ENCODE measurements at places on chromosomes 2 and 18.
A peak's percentile ranks its signal among the peaks of the same experiment; 100 is the strongest.

GRCh38 chr2:158835431-158835830, 40.3 kb downstream of the DAPL1 start:
- no peak for DNase-seq

GRCh38 chr2:25558262-25558661, 115.1 kb downstream of the DTNB start:
- no peak for DNase-seq

DNA sequence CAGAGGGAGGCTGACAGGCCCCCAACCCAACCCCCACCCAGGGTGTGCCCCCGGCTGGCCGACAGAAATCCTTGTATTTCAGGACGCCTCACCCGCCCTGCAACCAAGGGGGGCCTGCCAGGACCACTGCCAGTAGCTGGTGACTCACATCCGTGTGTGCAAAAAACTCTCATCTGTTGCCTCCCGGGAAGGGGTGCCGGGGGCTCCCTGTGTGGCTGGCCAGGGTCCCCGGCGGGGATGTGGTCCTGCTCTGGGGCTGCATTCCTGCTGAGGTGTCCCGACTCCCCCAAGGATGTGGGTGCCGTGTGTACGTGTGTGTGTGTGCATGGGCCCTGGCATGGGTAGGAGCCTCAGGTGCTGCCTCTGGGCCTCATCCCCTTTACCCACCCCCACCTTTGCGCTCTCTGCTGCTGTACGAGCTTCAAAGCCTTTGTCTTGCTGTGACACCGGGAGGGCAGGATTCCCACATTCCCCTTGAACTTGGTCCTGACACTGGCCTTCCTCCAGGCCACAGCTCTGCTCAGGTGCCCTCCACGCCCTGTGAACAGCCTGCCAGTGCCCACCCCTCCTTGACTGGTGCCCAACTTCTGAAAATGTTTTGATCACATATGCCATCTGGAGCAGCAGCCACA, 226.3 kb upstream of the HDAC4 start:
- DNase-seq = no peak

DNA sequence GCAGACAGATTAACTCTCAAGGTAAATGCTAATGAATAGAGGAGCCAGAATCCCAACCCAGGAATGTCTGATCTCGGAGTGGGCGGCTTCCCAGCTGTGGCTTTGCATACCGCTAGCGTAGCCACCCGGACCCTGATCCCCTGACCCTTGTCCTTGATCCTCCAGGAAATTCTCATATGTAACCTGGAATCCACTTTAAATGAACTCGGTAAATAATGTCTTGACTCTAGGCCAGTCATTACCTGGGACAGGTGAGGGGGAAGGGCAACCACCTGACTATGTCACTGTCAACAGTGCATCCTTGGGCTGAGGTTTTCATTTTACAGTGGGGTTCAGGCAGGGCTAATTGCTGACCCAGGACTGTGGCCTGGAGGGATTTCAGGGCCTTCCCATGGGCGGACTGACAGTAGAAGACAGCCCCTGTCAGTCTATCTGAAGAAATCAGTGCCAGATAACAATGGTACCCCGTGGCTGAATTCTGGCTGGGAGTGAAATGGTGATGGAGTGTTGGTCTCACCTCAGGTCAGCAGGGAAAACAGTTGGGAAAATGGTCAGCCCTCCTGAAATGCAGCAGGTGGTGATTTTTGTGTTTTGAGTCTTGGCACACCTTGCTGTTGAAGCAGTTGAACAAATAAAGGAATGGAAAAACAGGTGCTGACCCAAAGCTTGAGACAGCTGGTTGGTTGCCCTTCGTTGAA, 9.6 kb downstream of the ACKR3 start:
- DNase-seq = no peak

DNA sequence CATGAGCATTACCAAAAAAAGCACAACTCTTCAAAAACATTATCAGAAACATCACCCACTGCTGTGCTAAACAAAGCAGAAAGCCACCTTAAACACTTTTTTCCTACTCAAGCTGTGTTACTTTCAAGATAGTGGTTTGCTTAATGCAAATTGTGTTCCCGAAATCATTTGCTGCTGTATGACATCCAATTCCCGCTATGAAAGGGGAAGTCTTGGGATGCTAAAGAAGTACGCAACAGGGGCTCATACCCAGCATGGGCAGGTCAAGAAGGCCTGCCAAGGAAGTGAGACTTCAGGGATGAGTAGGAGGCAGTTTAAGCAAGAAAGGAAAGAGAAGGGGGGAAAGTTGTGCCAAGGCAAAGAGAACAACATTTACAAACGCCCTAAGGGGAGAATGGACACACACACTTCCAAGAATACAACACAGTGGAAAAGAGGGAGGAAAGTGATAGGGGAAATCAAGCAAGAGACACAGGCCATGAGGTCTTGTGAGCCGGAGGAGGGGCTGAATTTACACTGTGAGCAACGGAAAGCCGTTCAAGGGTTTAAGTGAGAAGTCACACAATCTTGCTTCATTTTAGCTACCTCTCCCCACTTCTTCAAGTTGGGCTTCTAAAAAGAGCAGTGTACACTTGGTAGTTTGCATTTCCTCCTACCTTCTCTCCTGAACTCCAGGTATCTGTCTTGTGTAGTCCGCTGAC, 4.0 kb downstream of the PTPN2 start:
- no peak for DNase-seq

GRCh38 chr2:124575497-124575896, 550.4 kb downstream of the CNTNAP5 start:
- no peak for DNase-seq

- no peak for DNase-seq
These were observed 189.5 kb upstream of the HDAC4 start for GRCh38 chr2:239590276-239590675.

- peak; percentile 33 for DNase-seq
These were observed 472 bp downstream of the CNOT11 start for GRCh38 chr2:101253013-101253702.

GRCh38 chr18:3117493-3118192, 102.1 kb downstream of the MYOM1 start:
- DNase-seq = peak; percentile 97

DNA sequence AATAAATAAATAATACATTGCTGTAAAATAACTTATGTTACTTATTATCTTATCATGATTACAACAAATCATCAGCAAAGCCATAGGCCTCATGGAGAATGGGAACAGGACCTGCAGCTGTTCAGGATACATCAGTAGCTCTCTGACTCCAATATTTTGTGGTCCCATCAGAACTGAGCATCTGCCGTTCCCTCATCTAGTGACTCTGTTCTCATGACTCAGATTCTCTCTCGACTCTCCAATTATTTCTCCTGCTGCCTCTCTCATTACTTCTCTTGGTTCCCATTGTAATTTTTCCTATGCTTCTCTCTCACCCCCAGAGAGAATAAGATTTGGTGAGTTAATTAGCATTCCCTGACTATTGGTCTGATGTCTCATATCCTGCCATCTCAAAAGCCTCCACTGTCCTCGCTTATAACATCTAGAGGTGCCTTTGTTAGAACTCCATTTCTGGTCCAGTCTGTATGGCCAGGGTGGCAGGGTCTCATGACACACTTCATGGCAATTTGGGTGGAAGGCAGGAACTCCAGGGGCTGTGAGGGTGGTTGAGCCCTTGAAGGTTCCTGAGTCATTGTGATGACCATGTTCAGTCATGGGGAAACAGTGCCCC, 78.0 kb upstream of the TANC1 start:
- no peak for DNase-seq

DNA sequence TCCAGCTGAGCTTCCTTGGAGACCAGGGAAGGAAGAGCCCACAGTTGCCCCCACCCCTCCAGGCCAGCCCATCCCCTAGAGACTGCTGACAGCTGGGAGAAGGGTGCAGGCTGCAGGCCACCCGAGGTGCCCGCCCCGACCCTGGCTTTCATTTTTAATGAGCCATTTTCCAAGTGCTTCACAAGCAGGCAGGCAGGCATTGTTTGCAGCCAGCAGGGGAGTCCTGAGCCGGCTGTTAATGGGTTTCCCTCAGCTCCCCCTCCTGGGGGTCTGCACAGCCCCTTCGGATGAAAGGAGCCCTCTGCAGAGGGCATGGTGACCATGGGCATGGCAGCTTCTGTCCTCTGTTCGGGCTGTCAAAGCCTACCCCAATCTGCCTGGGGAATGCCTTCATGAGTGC, 94.5 kb downstream of the ZBTB7C start:
- peak; percentile 80 for DNase-seq

DNA sequence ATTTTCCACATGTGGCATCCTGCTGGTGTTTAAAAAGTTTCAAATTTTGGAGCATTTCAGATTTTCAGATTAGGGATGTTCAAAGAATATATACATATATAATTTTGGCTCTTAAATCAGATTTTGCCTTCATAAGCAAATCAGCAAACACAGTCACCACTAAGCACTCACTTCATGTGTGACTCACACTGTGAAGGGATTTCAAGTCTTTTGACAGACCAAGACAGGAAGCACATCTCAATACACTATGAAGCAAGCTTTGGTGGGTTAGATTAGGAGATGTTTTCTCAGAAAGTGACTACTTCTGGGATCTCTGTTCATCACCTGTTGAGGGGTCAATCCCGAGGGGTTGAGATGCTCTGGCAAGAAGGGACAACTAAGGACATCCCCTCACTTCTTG, 227.8 kb upstream of the RBBP8 start:
- no peak for DNase-seq

- no peak for DNase-seq
These were observed 75.5 kb downstream of the CAPN13 start for GRCh38 chr2:30731706-30732105.

- no peak for DNase-seq
These were observed 55.1 kb downstream of the MREG start for GRCh38 chr2:215958257-215958656.

DNA sequence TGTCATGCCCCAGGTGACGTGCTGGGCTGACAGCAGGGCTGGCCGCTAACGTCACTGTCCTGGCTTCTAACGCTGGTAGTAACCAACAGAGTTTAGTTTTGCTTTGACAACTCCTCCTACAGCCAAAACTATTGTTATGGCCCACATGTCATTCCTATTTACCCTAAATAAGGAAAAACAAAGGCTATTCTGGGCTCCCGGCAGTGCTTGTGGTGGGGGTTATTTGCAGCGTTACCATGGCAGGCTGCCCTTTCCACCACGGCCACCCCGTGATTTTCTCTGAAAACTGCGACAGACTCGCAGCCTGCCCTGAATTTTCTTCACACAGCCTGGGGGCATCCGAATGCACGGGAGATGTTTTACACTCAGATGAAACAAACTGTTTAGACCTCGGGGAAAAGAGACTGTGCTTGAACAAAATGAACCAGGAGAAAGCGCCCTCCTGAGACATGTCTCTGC, 115.2 kb downstream of the FAM210A start:
- DNase-seq = peak; percentile 61

GRCh38 chr2:155546721-155547555, 785.6 kb downstream of the NR4A2 start:
- peak; percentile 26 for DNase-seq

DNA sequence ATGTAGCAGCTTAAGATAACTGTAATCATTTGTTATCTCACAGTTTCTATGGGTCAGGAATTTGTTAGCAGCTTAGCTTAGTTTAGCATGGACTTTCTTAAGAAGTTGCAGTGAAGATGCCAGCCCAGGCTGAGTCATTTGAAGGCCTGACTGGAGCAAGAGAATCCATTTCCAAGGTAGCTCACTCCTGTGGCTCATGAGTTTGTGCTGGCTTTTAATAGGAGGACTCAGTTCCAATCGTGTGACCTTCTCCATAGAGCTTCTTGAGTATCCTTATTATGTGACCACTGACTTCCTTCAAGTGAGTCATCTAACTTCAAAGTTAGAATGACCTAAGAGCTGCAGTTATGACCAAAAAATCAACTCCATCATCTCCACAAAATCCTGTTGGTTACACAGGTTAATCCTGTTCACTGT, 1.4 kb downstream of the GPATCH11 start:
- no peak for DNase-seq

- DNase-seq = no peak
These were observed 206.2 kb downstream of the RPIA start for GRCh38 chr2:88897715-88898114.

DNA sequence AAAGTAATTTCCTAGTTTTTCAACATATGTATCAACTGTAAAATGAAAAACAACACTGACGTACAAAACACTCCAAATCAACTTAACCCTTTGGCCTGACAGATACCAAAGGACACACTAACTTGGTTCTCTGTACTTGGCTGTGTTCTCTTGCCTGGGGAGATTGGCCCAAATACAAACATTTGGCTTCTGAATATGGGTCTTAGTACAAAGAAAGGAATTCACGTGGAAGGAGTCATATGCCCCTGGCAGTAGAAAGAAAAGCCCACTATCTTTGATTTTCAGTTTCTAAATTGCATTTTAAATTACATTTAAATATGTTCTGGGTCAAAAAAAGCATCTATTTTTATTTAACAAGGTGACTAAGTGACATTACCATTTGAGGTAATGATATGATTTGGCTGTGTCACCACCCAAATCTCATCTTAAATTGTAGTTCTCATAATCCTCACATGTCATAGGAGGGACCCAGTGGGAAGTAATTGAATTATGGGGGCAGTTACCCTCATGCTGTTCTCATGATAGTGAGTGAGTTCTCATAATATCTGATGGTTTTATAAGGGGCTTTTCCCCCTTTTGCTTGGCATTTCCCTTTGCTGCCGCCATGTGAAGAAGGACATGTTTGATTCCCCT, 153.6 kb upstream of the CCDC195 start:
- no peak for DNase-seq

- DNase-seq = no peak
These were observed 188.9 kb upstream of the FAM98A start for GRCh38 chr2:33788044-33788443.

DNA sequence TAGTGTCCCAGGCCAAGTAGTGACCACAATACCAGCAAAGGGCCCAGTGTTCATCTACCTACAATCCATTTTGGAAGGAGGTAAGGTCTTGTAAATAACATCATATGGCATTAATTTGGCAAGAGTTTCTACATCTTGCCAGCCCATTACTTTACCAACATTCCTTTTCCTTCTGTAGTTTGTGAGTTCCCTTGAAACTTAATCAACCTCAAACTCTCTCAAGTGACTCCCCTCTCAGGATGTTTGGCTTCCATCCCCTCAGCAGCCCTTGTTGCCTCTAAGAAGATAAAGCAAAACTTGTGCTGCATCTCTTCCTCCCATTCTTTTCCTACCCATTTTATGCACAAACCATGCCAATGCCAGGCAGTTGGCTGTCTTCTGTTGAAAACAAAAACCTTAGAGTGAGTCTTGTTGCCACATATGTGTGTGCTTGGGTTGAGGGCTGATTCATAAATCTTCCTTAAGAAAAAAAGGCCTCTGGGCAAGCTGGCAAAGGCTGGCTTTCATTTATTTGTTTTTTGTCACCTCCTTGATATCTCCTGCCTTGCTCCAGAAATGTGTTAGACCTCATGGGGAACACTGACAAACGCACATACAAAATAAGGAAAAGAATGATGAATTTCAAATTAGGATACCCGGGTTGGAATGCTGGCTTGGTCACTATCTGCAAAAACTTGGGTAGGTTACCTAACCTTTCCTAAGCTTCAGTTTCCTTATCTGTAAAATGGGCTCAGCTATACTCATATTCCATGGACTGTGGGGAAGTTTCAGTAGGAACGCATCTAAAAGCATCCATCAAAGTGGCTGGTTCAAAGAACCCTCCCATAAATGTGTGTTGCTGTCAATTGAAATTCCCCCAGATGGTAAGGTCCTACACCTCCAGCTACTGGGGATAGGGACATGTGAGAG, 29.4 kb upstream of the ST3GAL5 start:
- no peak for DNase-seq
